ENCODE measurements at places on chromosomes 6 and 20.

DNA sequence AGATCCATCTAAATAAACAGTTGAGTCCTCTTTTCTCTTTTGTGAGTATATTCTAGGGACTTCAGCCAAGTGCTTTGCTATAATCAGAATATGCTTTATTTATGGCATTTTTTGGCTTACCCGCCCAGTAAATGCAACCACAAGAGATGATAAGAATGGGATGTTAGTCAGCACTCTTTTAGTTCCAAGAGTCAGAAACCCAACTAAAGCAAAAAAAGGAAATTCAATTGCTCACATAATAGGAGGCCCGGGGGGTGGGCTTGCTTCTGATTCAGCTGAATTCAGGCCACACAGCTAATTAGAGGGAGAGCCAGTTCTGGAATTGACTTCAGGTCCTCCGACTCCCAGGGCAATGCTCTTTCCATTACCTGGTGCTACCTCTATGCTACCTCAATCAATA, 250.6 kb downstream of the FARS2 start:
- DNase-seq: no peak

DNA sequence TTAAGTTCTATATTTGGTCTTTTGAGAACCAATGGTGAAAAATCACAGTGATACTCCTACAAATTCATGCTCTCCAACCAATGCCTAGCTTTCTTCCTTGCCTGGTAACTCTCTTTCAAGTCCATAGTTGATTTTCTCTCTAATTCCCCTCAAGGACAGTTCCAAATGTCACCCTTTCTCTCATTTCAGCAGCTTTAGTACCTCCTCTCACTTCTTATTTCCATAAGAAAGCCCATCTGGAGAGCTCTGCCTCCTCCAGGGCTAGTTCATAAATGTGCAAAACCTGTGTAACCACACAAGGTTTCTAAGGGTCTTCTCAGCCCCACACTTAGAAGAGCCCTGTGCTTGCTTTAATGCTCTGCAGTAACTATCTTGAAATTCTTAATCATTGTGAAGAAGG, 155.4 kb upstream of the PLCB4 start:
- DNase-seq: no peak

DNA sequence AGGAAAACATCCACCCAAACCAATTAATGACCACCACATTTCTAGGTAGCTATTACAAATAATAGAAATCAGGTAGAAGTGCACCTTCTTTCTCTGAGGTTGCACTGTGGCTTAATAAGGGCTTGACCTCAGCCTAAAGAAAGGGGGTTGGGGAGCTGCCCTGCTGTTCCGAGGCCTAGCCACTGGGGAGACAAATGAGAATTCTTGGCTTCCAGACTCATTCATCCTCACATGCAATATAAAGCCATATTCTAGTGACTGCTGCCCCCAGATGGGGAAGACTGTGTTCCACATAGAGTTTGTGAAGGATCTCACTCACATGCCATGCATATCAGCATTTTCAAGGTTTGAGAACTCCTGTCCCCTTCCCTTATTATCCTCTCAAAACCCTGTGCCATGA, 22.9 kb downstream of the SAYSD1 start:
- DNase-seq: no peak

DNA sequence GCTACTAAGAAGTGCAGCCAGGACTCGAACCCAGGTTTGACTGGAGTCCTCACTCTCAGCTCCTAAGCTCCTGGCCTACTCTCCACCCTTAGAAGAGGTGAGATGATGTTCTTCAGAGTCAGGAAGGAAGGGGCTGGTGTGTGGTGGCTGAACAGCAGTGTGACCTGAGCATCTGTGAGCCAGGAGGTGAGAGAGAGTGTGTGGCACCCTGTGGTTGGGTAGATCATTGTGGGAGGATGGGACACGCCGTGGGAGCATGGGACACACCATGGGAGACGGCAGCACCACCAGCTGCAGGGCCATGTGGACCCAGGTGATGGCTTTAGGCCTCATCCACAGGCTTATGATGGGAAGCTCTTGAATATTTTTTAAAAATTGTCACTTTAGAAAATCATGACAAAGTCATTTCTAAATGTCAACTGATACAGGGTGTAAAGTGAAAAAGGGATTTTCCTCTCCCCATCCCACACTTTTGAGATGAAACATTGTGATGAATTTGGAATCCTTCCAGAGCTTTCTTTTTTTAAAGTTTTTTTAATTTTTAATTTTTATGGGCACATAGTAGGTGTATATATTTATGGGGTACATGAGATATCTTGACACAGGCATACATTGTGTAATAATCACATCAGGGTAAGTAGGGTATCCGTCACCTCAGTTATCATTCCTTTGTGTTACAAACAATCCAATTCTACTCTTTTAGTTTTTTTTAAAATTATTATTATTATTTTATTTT, 31.6 kb downstream of the SRC start:
- no peak for DNase-seq

DNA sequence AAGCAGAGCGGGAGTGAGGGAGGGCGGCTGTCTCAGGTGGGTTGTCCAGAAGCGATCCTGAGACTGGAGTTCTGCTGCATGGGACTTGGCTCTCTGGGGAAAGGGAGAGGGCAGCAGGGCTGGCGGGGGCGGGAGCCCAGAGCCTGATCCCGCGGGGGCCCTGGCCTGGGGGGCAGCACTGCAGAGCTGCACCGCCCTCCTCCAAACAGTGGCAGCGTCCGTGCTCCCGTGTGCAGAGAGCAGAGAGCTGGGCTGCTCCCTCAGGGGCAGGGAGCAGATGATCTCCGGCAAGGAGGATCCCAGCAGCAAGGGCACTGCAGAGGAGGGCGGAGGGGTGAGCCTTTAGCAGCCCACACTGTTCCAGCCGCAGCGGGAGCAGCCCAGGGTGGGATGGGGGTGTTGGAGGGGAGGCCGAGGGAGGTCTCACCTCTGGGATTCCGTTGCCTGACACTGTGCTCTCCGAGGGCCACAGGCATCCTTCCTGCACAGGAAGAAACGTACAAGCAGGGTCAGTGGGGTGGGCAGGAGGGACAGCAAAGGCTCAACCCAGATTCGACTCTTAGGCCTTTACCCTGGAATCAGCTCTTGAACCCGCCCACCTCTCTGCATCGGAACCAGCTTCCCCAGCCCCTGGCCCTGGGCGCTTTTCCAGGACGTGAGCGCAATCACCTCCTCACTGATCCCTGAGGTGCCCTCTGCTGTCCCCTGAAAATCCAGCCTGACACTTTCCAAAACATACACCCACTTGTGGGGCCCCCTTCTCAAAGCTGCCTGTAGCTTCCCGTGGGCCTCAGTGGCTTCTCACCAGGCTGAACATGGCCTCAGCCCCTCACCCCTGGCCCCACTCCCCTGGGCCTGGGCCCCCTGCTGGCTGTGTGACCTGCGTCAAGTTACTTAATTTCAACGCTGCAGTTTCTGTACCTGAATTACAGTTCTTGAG, 32.6 kb upstream of the ZBP1 start:
- no peak for DNase-seq

GRCh38 chr6:89433252-89434149, 549 bp downstream of the ANKRD6 start:
- DNase-seq: no peak

DNA sequence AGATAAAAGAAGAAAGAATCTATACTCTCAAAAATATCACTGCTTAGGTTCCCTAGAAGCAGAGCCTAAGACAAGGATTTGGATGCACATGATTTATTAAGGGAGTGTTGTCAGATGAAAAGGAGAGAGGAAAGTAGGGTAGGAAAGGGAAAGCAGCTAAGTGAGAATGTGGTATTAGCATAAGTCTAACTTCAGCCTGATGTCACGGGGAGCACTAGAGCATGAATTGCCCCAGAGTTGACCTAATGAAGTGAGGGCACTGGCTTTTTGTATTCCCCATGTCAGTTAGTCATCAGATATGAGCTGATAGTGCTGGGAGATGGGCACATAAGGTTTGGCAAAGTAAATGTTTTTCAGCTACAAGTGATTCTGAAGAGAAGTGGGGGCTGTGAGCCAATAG, 129.0 kb upstream of the THEMIS start:
- DNase-seq: no peak

GRCh38 chr6:116994447-116994846, 117.4 kb downstream of the RFX6 start:
- no peak for DNase-seq

GRCh38 chr6:156347656-156348055, 429.5 kb upstream of the ARID1B start:
- DNase-seq: no peak

DNA sequence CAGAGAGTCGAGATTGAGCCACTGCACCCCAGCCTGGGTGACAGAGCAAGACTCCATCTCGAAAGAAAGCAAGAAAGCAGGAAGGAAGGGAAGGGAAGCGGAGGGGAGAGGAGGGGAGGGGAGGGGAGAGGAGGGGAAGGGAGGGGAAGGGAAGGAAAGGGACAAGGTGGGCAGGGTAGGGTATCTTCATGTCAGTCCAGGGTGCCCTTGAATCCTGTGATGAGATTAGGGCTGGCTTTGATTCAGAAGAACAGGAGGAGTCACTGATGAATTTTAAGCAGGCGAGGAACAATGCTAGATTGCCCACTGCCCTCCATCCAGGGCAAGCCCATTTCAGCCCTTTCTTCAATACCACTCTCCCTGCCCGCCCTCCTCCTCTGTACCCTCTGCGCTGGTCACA, 35.0 kb upstream of the EPB41L1 start:
- DNase-seq: no peak

GRCh38 chr6:149053848-149054558, 263.5 kb upstream of the TAB2 start:
- DNase-seq: no peak

GRCh38 chr20:17654649-17655285, 27.3 kb downstream of the RRBP1 start:
- no peak for DNase-seq

DNA sequence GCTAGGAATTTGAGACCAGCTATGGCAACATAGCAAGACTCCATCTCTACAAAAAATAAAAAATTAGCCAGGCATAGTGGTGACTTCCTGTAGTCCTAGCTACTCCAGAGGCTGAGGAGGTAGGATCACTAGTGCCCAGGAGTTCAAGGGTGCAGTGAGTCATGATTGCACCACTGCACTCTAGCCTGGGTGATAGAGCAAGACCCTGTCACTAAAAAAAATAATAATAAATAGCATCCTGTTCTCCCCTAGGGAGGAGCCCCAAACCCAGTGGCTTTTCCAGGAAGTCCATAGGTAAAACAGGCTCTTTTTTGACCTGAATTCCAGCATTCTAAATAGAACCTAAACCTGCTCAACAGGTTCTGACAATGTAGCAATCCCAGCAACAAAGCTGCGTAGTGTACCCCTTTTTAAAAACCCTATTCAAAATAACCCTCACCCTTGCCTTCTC, 192.0 kb downstream of the ALDH8A1 start:
- no peak for DNase-seq

DNA sequence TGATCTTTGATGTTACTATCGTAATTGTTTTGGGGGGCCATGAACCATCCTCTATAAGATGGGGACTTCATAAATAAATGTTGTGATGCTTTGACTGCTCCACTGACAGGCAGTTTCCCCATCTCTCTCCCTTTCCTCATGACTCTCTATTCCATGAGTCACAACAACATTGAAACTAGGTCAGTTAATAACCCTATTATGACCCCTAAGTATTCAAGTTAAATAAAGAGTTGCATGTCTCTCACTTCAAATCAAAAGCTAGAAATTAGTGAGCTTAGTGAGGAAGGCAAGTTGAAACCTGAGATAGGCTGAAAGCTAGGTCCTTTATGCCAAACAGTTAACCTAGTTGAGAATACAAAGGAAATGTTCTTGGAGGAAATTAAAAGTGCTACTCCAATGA, 491.0 kb downstream of the HAO1 start:
- DNase-seq: no peak

DNA sequence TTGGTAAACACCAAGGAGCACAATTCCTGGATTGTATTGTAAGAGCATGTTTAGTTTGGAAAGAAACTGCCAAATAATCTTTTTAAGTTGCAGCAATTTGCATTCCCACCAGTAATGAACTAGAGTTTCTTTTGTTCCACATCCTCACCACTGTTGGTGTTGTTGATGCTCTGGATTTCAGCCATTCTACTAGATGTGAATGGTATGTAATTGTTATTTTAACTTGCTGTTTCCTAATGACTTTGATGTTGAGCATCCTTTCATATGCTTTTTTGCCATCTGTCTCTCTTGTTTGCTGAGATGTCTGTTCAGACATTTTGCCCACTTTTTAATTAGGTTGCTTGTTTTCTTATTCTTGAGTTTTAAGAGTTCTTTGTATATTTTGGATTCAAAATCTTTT, 1654.1 kb downstream of the GRIK2 start:
- DNase-seq: no peak

- no peak for DNase-seq
Observed at GRCh38 chr6:110385458-110385863, 27.3 kb upstream of the METTL24 start.

DNA sequence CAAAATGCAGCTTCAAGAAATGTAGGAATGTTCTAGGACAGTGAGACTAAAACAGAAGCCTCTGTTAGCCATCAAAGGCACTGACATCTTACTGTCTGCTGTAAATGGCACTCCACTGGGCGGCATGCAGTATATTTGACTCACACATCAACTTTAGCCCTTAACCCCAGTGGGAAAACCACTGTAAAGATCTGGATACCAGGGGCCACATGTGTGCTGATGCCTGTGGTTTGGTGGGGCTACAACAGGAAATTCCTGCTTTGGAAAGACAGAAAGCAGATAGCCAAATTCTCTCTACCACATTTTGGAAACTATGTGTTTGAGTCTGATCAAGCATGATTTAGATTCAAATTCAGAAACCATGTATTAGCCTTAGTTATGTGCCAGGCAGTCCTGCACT, 4.3 kb downstream of the PFDN4 start:
- no peak for DNase-seq

DNA sequence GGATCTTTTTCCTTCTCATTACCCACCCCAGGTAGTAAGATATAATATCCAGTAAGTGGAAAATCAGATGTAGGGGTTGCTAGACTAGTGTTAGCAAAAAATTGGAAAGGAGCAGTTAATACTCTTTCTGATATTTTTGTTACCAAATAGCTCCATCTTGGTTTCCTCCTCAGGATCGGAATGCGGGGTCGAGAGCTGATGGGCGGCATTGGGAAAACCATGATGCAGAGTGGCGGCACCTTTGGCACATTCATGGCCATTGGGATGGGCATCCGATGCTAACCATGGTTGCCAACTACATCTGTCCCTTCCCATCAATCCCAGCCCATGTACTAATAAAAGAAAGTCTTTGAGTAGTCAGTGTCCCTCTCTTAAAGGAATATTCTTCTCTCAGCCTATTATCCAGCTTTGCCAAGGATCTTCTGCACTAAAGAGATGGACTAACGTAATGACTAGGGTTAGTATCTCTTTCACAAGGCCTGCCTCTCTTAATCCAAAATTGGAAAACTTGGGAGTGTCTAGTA, 1.5 kb downstream of the ROMO1 start:
- DNase-seq: no peak
